Occipital lobe (tissue), 3 donors: ENCODE measurements at places on chromosomes 6 and 20. TPM values are rescaled to one million over a fixed set of nuclear protein-coding genes. Genes with fewer than 3 reads are reported as not detected.

The CD24 gene
- 1,048 TPM for total RNA-seq

The MDFI gene
- total RNA-seq: 11.7 TPM

The RAMACL gene
- total RNA-seq: 1.2 TPM

The DEFB124 gene
- not detected for total RNA-seq

The MCHR2 gene
- total RNA-seq: 4.1 TPM

The BMP5 gene
- total RNA-seq: 4.4 TPM
